ENCODE measurements at places on chromosomes 13 and 19.

- no peak for DNase-seq
Measured at GRCh38 chr19:16148443-16149229, 5.2 kb downstream of the HSH2D start.

GRCh38 chr19:46787331-46788261 is 798 bp downstream of the SLC1A5 start:
- no peak for DNase-seq

- DNase-seq = no peak
Measured at GRCh38 chr13:41974262-41974900, 13.5 kb upstream of the VWA8 start.

DNA sequence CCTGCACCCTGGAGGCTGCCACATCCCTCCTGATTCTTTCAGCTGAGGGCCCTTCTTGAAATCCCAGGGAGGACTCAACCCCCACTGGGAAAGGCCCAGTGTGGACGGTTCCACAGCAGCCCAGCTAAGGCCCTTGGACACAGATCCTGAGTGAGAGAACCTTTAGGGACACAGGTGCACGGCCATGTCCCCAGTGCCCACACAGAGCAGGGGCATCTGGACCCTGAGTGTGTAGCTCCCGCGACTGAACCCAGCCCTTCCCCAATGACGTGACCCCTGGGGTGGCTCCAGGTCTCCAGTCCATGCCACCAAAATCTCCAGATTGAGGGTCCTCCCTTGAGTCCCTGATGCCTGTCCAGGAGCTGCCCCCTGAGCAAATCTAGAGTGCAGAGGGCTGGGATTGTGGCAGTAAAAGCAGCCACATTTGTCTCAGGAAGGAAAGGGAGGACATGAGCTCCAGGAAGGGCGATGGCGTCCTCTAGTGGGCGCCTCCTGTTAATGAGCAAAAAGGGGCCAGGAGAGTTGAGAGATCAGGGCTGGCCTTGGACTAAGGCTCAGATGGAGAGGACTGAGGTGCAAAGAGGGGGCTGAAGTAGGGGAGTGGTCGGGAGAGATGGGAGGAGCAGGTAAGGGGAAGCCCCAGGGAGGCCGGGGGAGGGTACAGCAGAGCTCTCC is 6.9 kb upstream of the CEACAM5 start:
- no peak for DNase-seq

DNA sequence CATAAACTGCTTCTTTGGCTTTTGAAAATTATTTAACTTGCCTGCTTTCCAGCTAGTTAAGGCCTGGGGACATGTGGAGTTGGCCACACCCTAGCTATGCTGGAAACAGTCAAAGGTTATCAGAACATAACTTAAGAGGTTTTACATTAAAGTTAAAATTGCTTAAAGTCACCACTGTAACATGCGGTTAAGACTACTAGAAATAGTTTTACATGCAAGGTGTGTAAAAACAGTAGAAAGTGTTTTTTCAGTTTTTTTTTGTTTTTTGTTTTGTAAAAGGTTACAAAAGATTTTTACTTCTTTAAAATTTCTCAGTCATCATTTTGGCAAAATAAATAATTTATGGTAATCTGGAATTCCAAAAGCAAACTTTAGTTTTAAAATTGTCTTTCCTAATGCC is 763.1 kb downstream of the UQCRFS1 start:
- DNase-seq = no peak

DNA sequence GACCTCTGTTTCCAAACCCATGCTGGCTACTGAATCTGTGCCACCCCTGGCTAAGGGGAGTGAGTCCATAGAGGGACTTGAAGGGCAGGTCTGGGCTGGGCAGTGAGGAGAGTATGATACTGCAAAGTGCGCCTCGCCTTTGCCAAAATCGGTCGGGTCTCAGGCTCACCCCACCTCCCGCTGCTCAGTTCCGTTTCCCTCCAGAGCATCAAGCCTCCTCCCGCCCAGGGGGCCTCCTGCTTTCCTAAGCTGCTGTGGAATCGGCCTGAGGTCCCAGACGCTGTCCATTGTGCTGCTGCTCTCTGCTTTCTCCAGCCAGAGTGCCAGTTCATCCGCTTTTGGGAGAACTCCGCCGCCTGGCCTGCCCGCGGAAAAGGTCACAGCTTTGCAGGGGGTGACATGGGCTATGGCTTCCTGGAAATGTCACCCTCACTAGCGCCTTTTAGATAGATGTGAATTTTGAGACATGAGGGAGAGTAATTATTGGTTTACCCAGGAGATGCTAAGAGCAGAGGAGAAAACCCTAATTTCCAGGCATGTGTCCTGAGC is 1418.4 kb downstream of the UQCRFS1 start:
- DNase-seq = no peak
